ENCODE measurements at places on chromosomes 3 and 15.

- no peak for DNase-seq
Observed at GRCh38 chr3:18012436-18012835, 270.0 kb upstream of the TBC1D5 start.

GRCh38 chr3:39205131-39205530 lies 12.7 kb upstream of the XIRP1 start:
- no peak for DNase-seq

GRCh38 chr3:152261329-152261728 lies 7.4 kb upstream of the MBNL1 start:
- DNase-seq: no peak

GRCh38 chr3:68571321-68571720 lies 361.0 kb downstream of the TAFA4 start:
- DNase-seq: no peak

GRCh38 chr3:116384717-116385116 lies 60.6 kb downstream of the LSAMP start:
- DNase-seq: no peak

GRCh38 chr3:55728461-55729100 lies 241.5 kb upstream of the WNT5A start:
- no peak for DNase-seq

DNA sequence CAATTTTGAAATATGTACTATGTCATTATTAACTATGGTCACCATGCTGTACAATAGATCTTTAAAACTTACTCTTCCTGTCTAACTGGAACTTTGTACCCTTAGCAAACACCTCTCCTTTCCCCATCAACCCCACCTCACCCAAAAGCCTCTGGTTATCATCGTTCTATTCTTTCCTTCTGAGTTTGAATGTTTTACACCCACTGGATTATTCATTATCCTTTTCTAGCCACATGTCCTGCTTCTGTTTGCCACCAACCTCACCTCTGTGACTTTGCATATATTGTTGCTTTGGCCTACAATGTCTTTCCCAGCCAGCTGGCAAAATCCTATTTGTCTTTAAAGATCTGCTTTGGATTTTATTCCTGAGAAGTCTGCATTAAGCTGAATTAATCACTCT lies 102.6 kb upstream of the TSPAN3 start:
- no peak for DNase-seq

- no peak for DNase-seq
Observed at GRCh38 chr15:68231102-68231818, 1.7 kb upstream of the CLN6 start.

GRCh38 chr15:75407083-75407482 lies 38.7 kb upstream of the MAN2C1 start:
- DNase-seq: no peak

GRCh38 chr3:127997961-127998360 lies 54.3 kb upstream of the SEC61A1 start:
- DNase-seq: no peak

- peak; percentile 40 for DNase-seq
Observed at GRCh38 chr15:84982301-84982920, 755 bp downstream of the PDE8A start.

GRCh38 chr3:40717471-40717870 lies 192.7 kb downstream of the ZNF621 start:
- DNase-seq: no peak

Data from hippocampal formation (tissue), 2 donors.